PC-3 (cell line): ENCODE measurements at places on chromosomes 6 and 20. TPM values are rescaled to one million over a fixed set of nuclear protein-coding genes. Genes with fewer than 3 reads are reported as not detected.
A peak's percentile ranks its signal among the peaks of the same experiment; 100 is the strongest.

DNA sequence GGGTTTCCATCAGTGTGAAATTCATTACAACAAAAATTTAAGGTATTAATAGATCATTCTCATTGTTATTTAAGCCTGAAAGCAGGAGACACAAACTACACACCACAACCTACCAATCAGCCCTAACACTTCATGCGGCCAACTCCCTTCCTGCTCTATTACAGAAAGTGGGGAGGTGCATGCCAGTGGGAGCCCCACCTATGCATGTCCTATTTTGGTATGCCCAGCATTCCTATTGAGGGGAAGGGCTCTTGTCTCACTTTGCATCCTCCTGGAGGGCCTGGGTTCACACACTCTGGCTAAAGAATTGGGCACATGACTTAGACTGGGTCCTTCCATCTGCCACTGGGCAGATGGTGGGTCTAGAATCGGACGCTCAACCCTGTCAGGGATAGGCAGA, 450.0 kb downstream of the PTPRT start:
- no peak for DNase-seq

The CD93 gene
- total RNA-seq: not detected in 2 replicates

DNA sequence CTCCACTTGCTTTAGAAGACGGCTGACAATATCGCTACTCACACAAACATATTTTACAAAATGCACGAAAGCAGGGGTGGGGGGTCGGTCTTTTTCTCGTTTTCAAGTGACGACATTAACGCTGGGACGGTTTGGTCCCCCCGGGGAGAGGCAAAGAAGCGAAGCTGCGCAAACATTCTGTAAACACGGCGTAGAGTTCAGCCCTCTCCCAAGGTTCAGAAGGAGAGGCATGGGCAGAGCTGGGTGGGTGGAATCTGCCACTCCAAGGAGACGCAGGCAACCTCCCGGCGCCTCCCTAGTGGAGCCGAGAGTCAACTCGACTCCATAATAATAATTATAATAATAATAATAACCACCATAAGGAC, 2.4 kb downstream of the NKX2-2 start:
- no peak for DNase-seq

The CCN5 gene
- total RNA-seq: 0.26 TPM in 1 of 2 replicates, not detected in the other

DNA sequence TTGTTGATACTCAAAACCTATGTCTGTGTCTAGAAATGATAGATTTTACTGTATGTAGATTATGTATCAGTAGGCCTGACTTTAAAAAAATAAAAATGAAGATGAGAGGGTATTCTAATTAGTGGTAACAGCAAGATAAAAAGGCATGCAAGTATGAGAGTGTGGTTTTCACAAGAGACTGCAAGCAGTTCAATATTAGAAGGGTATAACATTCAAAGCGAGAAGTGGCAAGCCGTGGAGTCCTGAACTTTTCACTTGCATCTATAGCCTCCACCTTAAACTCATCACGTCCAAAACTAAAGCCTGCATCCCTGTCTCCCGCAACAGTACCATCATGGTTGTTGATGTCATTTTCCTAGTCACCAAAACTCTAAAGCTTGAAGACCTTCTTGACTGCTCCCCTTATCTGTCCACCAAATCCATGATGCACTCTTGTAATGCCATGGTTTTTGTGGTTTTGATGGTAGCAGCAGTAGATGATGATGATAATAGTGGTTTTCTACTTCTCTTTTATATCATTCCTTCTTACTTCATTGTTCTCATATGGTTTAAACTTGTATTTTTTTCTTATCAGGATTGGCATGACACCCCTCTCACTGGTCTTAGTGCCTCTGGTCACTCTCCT, 9.2 kb upstream of the CGA start:
- DNase-seq: no peak

DNA sequence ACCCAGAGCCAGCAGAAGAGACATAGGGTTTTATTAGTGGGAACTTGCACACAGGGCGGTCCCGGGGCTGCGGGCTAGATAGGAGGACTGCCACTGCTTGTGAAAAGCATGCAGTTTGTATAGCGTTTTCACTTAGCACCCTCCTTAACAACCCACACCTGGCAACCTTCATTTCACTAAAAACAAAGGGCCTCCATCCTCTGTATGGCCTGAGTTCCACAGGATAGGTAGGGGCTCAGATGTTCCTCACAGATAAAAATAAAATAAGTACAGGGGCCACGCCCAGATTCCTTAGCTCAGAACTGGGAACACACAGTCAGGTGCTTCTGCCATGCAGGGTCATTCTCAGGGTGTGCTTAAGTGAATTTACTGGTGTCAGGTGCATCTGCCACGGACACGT, 39.8 kb downstream of the GPR6 start:
- DNase-seq: no peak

- DNase-seq: peak; percentile 17
These were observed 602.9 kb upstream of the ARID1B start for GRCh38 chr6:156174031-156174890.

GRCh38 chr6:160832422-160832821, 130.4 kb downstream of the PLG start:
- no peak for DNase-seq

- DNase-seq: no peak
These were observed 1.7 kb downstream of the STXBP5 start for GRCh38 chr6:147205690-147206600.

GRCh38 chr6:145375502-145375901, 359.8 kb downstream of the EPM2A start:
- DNase-seq: no peak

DNA sequence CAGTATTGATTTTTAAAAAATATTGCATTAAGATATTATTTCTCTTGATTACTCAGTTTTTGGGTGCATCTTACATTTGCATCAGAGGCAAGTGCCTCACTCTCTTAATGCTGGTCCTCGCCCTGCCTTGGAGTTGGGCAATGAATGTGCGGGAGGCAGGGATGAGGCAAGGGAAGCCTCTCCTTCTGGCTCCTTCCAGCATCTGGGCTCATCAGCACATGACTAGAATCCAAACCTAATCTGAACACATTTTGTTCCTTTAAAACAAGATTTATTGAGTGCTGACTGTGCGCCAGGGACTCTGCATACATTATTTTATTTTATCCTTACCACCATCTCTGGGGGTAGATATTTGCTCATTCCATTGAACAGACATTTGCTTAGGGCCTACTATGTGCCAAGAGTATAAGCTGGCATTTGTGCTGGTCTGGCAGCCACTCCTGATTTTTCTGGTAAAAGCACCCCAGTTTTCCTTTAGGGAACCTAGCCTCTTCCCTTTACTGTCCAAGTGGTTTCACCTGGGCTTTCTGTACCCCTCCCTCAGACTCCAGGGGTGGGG, 71.9 kb upstream of the ZNFX1 start:
- no peak for DNase-seq

DNA sequence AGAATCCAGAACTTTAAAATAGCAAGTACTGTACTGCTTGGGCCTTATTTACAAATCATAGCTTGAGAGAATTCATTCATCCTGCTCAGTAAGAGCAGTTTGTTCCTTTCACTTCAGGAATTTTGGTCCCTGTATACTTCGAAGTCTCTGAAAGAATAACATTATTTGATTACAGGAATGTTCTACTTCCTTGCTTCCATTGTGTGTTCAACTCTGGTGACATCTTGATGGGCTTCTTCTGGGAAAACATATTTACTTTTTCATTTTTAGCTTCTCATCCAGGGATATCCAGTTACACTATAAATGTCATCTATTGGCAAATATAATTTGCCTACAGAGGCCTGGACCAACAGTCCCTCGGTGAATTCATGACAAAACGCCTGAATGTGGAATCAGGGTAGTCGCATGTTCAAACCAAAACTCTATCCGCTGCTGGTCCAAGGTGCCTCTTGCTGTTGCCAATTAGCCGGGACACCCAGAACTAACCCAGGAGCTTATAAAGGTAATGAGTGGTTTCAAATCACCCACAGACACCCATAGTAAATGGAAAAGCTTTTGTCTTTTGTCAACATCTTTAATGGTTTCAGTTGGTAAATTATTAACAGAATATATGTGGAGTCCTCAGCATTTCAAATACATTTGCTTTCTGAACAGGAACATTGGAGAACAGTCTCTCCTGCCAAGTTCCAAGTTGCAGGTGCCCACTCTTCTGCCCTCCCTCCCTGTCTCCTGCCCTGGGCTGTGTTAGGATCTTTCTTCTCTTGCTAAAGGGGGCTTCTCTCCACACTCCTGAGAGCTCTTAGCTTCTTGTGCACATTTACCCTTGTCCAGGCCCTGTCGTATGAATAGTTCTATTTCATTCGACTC, 162.5 kb upstream of the CITED2 start:
- no peak for DNase-seq

The BPIFB2 gene
- not detected in 2 replicates for total RNA-seq

DNA sequence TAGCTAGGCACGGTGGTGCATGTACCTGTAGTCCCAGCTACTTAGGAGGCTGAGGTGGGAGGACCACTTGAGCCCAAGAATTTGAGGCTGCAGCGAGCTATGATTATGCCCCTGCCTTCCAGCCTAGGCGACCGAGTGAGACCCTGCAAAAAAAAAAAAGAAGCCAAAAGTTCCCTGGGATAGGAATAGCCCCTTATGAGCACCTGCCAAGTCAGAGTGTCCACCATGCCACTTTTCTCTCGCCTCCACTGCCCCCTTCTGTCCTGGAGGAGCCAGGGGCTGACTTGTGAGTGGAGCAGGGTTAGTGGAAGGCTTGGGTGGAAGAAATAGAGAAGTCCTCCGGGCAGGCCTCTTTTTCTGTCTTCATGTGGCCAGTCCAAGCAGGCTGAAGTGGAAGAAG, 12.1 kb upstream of the DDX27 start:
- peak; percentile 44 for DNase-seq

The ZHX3 gene
- total RNA-seq: 14.0 and 16.2 TPM in 2 replicates

DNA sequence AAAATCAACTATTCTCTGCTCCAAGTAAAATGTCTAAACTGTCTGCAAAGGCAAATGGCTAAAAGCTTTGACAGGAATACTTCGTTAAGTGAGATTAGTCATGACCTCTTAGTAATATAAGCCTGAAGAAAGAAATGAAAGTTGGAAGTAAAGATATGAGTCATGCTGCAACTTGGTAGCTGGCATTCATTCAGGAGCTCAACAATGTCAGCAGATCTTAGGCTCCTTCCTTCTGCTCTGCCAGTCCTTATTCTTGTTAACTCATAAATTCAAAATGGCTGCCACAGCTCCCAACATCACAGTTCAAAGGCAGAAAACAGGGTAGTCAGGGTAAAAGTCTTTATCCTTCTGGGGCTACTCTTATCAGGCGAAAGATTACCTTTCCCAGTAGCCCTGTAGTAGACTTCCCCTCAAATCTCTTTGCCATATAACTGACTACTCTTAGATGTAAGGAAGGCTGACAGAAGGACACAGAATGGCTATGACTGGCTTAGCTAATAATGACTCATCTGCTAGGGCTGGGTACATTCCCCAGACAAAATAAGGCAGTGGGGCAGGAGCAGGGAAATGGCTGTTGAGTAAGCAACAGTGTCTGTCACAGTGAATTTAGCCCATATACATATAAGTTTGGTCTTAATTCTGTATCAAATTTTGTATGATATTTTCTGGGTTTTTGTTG, 24.4 kb upstream of the C6orf62 start:
- DNase-seq: peak; percentile 93

DNA sequence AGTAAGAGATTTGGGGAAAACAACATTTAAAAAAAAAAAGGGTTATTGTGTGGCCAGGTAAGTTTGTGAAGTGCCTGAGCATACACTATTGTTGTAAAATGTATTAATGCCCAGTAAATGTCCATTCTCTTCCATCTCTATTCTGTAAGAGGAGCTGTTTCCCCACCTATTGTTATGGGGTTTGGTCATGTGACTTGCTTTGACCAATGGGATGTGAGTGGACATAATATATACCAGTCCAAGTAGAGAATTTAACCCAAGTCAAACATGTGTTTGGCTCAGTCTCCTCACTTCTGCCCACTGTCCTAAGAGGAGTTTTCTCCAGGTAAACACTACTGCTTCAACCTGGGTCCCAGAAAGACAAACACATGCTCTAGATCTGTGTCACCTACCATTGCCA, 377.1 kb downstream of the FOXA2 start:
- DNase-seq: no peak

GRCh38 chr6:137816133-137816579, 50.9 kb upstream of the TNFAIP3 start:
- DNase-seq: no peak

DNA sequence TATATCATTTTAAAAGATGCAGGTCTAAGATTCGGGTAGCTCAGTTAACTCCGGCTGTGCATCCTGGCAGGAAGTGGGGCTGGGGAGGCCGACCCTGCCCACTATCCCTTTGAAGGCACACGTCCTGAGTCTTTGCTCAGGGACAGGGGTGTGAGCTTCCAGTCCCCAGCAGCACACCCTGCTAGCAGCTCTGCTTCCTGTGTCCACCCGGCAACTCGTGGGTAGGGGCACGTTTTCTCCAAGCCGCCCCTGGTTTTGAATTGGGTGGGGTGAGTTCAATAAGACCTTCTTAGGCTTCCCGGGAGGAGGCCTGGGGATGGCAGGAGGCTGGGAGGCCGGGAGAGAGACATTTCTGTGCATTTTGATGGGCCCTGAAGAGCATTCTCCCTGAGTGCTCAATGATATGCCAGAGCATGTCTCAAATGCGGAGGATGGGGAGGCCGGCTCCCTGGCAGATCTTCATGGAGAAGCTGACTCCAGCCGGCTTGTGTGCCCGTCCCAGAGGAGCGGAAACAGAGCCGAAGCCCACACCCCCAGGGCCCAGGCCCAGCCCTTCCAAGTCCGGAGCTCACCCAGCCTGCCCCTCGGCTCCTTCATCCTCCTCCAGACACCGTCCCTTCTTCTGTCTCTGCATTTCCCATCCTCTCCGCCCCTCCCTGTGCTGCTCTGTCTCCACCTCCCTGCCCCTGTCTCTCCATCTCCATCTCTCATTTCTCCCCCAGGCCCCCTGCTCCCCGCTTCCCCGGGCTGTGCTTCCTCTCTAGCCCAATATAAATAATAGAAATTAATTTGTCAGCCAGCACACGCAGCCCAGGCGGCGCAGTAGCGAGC, 36.3 kb upstream of the ZFAND3 start:
- DNase-seq: peak; percentile 28

The GLP1R gene
- total RNA-seq: not detected in 2 replicates

The WFDC2 gene
- not detected in 2 replicates for total RNA-seq

DNA sequence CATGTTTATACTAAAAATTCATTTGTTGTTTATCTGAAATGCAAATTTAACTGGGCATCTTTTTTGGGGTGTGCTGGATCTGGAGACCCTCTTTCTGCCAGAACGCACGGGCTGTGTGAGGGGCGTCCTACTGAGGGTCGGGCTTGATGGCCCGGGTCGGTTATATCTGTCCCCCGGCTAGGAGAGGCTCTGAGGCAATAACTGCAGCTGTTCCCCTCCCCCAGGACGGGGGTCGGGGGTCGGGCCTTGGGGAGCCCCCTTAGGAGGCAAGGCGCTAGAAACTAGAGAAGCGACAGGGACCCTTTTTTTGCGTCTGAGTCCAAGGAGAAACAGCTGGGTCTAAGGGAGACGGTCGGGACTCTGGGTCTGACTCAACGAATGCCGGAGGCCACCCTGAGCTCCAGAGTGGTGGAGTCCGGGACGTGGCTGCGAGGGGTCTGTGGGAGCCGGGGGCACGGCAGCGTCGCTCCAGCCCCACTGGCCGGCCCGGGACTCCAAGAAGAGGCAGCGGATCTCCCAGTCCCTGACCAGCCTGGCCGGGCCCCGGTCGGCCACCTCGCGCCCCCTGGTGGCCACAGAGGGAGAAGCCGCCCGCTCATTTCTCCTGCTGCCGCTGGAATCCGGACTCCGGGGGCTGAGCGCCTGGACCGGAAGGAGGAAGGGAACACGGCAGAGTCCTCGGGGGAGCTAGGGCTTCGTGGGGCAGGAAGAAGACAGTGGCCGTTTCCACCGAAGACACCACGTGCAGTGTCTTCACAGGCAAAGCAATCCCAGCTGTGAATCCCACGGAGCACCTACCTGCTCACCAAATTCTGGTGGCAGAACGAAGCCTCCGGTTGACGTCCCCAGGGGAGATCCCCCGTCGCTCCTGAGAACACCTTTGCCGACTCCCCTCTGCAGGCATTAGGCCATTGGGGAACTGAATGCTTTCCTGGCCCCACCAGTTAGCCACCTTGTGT, 24.0 kb upstream of the SCML4 start:
- peak; percentile 77 for DNase-seq
